Gastroesophageal sphincter (tissue), 4 donors: ENCODE measurements at places on chromosomes 1 and 21.

DNA sequence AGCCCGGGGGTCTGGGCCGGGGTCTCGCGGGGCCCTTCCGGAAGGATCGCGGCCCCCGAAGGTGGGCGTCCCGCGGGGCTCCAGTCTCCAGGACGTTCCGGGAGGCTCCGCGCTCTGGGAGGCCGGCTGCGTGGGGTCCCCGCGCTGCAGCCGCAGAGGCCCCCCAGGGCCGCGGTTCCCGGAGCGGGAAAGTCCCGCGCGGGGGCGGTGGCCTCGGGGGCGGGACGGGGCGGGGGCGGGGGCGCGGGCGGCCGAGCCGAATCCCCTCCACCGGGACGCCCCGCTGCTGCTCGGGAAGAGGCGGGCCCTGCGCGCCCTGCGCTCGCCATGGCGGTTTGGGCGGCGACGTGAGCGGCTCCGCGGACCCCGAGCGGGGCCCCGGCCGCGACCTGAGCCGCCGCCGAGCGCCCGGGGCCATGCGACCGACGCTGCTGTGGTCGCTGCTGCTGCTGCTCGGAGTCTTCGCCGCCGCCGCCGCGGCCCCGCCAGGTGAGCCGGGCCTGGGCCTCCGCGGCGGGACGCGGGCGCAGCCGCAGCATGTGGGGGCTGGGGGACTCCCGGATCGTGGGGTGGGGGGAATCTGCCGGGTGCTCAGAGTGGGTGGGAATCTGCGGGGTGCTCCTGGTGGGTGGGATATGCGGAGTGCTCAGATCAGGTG, at the start of gene IFNGR2:
Gene IFNGR2 (plus strand): TSS at position 286 of the 658 bp plus-strand sequence. CDS start 131 bp downstream, at position 417.
- peak; percentile 50 for ATAC-seq

GRCh38 chr1:31861346-31861745, 45.5 kb upstream of the SPOCD1 start:
- no peak for ATAC-seq

GRCh38 chr1:26887125-26887524, 3.0 kb downstream of the GPN2 start:
- no peak for ATAC-seq

GRCh38 chr1:47678464-47678980, 240.7 kb downstream of the FOXD2 start:
- no peak for ATAC-seq

- no peak for ATAC-seq
Observed at GRCh38 chr1:83694449-83694848, 304.5 kb downstream of the TTLL7 start.

DNA sequence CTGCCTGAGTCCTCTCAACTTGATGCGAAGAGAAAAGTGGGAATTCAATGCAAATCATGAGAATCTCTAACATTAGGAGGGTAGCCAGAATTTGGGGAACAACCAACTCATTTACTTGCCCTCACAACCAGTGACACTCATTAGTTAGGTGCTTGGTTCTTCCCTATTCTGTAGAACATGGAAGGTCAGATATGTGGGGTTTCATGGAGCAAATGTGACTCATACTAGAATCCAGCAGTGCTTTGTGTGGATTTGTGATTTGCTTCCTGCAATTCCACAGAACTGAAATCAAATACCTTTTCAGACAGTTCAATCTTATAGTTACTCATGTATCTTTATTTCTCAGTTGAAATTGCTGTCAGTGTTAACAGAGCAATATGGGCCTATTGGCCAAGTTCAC, 6.9 kb upstream of the ETV3 start:
- ATAC-seq: no peak

DNA sequence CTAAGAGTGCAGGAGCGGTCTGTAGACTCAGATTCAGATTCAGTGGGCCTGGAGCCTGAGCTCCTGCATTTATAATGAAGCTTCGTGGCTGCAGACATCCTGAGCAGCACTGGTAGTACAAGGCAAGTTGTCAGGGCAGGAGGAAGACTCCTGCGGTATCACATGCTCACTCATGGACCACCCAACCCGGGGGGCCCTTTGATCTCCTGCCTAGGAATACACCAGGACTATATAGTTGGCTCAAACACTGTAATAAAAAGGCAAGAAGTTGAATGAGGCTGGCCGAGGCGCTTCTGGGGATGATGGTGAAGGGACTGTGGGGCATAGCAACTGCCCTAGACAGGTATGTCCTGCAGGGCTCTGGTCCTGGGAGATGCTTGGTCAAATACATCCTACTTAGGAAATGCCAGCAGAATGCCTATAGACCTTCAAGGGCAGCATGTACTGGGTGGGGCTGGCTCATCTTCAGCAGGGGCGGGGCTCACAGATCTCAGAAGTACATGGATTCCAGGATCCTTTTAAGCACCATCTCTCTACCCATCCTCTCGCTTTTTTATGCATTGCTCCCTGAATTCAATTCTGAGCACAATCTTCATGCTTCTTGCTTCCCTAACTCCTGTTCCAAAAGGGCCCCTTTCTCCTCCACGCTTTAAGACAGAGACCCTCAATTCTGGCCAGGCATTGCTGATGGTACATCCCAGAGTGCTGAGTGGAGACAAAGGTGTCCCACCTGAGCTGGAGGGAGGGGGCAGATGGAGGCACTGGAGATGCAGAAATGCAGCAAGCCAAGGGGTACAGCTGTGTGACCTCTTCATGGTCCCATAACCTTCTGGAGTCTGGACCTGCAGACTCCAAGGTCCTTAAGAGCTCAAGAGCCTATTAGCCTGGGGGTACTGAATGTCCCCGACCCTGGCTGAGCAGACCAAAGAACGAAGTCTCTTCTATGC, 2.1 kb upstream of the RAP1GAP start:
- no peak for ATAC-seq

GRCh38 chr21:29449306-29449950, 150.7 kb downstream of the BACH1 start:
- no peak for ATAC-seq

DNA sequence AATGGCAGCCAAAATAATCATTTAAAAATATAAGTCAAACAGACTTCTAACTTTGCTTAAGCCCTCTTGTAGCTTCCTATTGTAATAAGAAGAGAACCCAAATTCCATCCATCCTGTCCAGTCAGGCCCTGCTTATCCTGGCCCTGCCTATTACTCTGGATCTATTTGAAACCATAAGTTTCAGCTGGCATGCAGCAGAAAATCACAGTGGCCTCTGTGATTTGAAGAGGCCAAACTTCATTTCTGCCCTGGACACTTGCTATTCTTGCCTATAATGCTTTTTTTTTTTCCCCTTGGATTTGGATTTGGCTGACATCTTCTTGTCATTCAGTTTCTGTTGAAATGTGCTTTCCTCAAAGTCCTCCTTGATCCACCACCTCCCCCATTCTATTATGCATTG, 642.8 kb downstream of the USP25 start:
- no peak for ATAC-seq

- ATAC-seq: peak; percentile 62
Observed at GRCh38 chr1:27403065-27403726, 10.8 kb downstream of the GPR3 start.

GRCh38 chr1:62844030-62844429, 60.1 kb downstream of the ATG4C start:
- no peak for ATAC-seq
